NCI-H446 treated with DMSO at 0.1 percent for 48 hours (cell line): ENCODE measurements at places on chromosomes 11 and 22.

GRCh38 chr22:36232715-36233401, 6.5 kb downstream of the APOL2 start:
- DNase-seq, result no peak

DNA sequence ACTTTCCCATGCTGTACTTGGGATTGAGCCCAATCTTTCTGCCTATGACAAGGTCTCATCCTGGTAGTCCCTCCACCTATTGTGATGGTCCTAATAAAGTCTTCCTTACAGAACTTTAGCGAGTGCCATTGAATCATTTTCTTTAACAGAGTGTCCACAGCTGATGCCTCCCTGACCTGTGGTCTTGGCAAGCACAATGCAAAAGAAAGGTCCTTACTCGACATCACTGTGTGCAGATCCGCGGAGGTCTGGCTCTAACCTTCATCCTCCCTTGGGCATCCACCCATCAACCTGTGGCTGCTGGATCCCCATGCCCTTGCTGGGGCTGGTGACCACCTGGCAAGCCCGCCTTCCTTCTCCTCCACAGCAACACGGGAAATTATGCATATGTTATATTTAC, 1203.9 kb downstream of the TBC1D22A start:
- no peak for DNase-seq

DNA sequence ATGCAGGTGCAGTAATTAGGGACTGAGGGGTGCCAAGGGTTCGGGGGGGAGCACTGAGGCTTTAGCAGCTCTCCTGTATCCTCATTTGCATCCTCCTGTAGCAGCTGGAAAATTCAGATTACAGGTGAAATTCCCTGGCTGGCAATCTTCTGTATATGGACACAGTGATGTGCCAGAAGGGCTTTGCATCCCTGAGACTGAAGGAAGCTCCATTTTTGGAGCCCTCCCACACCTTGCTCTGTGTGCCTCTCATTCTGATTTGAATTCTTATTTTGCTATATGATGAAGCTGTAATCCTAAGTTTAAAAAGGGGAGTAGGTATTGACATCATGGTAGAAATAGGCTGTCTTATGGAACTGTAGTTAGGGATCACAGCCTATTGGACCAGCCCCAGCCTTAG, 46.6 kb downstream of the SCN3B start:
- DNase-seq, result no peak

GRCh38 chr11:30876663-30877396, 290.7 kb upstream of the MPPED2 start:
- no peak for DNase-seq

DNA sequence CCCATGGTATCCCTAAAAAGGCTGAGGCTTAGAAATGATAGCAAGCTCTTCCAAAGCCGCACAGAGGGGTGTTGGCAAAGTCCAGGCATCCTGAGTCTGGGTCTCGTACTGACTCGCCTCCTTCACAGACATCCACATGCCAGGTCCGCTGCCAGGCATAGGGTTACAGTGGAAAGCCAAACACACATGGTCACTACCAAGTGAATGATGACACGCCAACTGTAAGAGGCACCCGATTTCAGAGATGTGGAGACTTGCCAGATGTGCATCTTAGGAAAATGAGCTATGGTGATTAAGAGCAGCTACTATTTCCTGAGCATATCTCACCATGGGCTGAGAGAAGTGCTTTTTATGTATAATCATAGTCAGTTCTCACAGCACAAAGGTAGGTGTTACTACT, 314.9 kb downstream of the MIAT start:
- no peak for DNase-seq

DNA sequence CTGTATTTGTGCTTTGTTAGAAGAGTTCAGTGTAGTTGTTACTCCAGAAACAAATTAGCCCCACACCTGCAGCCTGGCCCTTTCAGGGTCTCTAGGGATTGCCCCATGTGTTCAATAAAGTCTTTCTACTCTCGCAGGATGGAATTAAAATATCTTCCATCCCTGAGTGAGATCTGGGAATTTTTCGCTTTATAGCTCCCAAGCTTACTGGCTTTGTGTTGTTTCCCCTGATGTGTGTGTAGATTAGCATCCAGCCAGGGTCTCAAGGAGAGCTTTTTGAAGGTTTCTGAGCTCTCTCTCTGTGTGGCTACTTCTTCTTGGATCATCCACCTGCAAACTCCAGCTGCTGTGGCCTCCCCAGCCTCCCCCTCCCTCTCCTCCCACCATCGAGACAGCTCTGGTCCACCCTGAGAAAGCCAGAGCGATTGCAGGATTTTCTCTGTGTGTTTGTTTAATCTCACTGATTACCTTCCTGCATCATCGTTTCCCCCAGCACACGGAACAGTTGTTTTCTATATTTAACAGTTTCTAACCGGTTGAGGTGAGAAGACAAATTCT, 553.5 kb downstream of the TBC1D22A start:
- DNase-seq, result no peak
